Mucosa of descending colon (tissue), 3 donors: ENCODE measurements at places on chromosomes 4 and X. TPM values are rescaled to one million over a fixed set of nuclear protein-coding genes. Genes with fewer than 3 reads are reported as not detected.

ABHD18 gene
- 15.2 TPM for total RNA-seq

FOXP3 gene
- not detected for total RNA-seq

NKAP gene
- total RNA-seq: 5.2 TPM

ASB11 gene
- 0.27 TPM for total RNA-seq

FAM53A gene
- total RNA-seq: 0.65 TPM

FAAH2 gene
- 4.7 TPM for total RNA-seq

GAGE12E gene
- not detected for total RNA-seq

FDCSP gene
- not detected for total RNA-seq

AFM gene
- not detected for total RNA-seq

RNF128 gene
- total RNA-seq: 25.5 TPM

HPGD gene
- 256 TPM for total RNA-seq

RXFP1 gene
- not detected for total RNA-seq
